ENCODE measurements at places on chromosomes 13 and 19.
A peak's percentile ranks its signal among the peaks of the same experiment; 100 is the strongest.

- DNase-seq = no peak
These were observed 58.7 kb upstream of the NBEA start for GRCh38 chr13:34883396-34883795.

DNA sequence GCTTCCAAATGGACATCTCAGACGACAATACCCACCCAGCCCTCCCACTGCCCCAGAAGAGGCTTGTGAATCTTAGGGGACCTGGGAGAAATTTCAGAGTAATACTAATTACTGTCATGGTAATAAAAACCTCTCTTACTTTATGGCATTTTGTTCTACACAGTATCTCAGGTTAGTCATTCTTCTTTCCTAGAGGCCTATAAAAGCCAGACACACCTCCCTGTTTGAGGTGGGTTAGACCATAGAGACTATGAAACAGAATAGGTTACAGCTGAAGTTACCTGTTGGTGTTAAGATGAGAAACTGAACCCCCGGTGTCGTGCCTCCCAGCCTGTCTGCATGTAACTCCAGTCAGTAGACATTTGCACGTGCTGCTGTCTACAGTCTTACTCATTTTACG lies 113.9 kb downstream of the SLC7A1 start:
- no peak for DNase-seq

- no peak for DNase-seq
These were observed 42.7 kb downstream of the CAPN12 start for GRCh38 chr19:38701455-38702063.

- DNase-seq = no peak
These were observed 743 bp downstream of the ACTL9 start for GRCh38 chr19:8697671-8698432.

DNA sequence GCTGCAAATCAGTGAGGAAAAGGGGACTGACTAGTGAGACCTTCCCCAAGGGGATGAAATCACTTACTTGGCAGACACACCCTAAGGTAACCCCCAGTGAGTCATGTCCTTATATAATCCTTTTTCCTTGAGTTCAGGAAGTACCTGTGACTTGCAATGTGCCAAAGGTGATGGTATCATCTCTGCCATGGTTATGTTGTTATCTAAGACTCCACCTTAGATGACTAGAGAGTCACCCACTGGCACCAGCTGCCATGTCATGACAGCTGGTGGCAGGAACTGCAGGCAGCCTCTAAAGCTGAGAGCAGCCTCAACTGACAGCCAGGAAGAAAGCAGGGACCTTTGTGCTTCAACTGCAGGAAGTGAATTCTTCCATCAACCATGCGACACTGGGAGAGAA lies 12.5 kb downstream of the PBX4 start:
- peak; percentile 45 for DNase-seq

- DNase-seq = no peak
These were observed 23.8 kb upstream of the TMEM255B start for GRCh38 chr13:113735194-113735593.

- DNase-seq = no peak
These were observed 139.0 kb downstream of the TM9SF2 start for GRCh38 chr13:99640260-99640659.

DNA sequence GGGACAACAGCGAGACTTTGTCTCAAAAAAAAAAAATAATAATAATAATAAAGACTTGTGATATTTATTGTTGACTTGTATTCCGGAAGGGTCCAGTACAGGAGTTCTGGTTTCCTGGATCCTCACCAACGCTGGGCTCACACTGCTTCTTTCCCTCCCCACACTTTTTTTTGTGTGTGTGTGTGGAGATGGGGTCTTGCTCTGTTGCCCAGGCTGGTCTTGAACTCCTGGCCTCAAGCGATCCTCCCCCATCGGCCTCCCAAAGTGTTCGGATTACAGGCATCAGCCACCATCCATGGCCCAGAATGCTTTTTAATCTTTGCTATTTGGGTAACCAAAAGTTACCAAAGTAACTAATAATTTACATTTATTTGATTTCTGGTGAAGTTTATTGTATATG lies 39.1 kb downstream of the SIPA1L3 start:
- no peak for DNase-seq

- no peak for DNase-seq
These were observed 25.2 kb upstream of the XPO4 start for GRCh38 chr13:20927596-20928257.

DNA sequence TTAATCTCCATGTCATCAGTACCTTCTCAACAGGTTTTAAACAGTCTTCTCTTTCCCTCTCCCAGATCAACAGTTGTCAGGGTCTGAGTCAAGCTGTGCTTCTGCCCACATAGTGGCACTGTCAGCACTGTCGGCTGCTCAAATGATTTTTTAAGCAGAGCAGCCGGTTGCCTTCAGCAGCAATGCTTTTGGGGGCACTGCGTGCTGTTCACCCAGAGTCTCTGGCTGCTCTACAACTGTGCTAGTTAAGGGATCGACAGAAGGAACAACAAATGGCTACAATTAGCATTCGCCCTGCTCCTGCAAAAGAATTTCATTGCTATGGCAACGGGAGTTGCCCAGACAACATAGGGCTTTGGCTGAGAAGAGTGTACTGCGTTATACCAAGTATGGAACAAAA lies 412.9 kb downstream of the DIAPH3 start:
- no peak for DNase-seq
